Amniotic epithelial cell (primary cell): ENCODE measurements at places on chromosomes 1 and 21.

DNA sequence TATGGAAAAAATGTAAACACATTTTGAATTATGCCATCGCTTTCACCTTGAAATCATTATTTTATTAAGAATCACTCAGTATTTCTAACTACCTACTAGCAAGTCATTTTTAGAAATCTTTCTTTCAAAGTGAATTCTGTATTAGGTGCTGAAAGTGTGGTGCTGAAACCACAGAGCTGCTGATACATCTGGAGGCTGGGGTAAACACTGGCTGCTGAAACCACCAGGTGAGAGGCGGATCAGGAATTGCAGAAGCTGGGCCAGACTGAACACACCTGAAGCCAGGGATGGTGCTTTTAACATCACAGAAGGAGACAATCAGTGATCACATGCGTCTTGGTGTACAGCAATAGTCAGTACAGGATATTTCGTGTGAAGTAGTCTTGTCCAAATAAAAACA lies 42.2 kb upstream of the KCNE1 start:
- no peak for DNase-seq

GRCh38 chr1:79827446-79827845 lies 820.9 kb upstream of the ADGRL4 start:
- DNase-seq, result no peak

DNA sequence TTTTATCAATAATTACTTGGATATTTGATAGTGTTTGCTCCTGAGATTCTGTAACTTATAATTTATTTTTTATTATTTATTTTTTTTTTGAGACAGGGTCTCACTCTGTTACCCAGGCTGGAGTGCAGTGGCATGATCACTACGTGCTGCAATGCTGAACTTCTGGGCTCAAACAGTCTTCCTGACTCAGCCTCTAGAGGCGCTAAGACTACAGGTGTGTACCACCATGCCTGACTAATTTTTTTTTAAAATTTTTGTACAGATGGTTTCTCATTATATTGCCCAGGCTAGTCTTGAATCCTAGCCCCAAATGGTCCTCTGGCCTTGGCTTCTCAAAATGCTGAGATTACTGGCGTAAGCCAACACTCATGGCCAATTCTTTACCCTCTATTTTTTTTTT lies 845.5 kb upstream of the ADGRL4 start:
- no peak for DNase-seq

- no peak for DNase-seq
Observed at GRCh38 chr1:180184041-180184440, 29.4 kb downstream of the QSOX1 start.

DNA sequence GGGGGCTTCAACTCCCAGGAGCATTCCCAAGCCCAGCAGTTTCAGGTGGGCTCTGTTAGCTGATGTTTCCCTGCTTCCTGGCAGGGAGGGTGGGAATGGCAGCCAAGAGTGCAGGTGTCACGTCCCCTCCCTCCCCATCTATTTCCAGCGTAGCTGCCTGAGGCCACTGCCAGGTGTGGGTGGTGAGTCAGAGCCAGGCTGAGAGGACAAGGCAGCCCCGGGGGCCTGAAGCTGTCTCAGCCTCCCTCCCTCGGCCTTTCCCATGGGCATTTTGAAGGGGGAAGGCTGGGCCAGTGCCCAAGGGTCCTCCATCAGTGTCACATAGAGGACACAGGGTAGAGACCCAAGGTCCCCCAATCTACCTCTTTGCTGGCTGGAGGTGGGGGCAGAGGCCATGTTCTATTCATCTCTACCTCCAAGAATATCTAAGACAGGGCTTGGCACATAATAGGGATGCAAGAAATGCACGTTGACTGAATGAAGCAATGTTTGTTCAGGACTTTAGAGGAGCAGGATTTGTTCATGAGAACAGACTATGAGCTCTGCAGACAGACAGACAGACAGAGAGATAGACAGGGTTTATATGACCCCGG lies 34.4 kb upstream of the ID3 start:
- no peak for DNase-seq

- DNase-seq, result peak; percentile 77
Observed at GRCh38 chr1:227234998-227235405, 83.3 kb downstream of the CDC42BPA start.

DNA sequence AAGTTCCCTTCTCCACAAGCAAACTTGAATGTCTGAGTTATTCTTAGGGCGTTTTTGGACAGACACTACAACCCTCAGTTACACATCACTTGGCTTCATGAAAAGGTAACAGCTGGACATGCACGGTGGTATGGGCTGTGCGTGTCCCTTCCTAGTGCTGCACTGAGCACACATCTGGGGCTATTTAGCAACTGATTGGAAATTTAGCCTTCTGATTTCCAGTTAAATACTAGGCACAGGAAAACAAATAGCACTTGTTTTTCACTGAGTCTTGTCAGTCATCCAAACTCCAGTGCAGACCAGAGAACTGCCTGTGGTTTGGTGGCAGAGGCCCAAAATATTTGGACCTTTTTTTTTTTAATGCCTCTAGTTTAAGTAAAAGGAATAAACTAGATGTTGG lies 134.7 kb downstream of the TGFBR3 start:
- no peak for DNase-seq

GRCh38 chr1:88680911-88681622 lies 3.0 kb upstream of the PKN2 start:
- no peak for DNase-seq

GRCh38 chr21:34558166-34558565 lies 46.2 kb upstream of the KCNE1 start:
- no peak for DNase-seq

DNA sequence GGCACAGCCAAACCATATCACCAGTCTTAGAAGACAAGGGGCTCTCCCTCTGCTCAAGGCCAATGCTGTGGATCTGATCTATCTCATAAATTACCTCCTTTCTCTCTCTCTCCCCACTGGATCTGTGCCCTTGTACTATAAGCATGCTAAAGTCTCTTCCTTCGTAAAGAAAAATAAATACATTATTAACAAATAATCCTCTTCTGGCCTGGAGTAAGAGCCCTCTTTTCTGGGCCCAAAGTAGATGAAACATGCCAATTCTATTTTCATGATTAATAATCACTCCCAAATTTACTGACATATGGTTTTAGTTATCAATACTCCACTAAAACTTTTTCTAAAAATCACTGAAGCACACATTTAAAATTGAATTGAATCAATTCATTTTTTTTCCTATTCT lies 889.7 kb downstream of the ADGRL2 start:
- DNase-seq, result no peak

DNA sequence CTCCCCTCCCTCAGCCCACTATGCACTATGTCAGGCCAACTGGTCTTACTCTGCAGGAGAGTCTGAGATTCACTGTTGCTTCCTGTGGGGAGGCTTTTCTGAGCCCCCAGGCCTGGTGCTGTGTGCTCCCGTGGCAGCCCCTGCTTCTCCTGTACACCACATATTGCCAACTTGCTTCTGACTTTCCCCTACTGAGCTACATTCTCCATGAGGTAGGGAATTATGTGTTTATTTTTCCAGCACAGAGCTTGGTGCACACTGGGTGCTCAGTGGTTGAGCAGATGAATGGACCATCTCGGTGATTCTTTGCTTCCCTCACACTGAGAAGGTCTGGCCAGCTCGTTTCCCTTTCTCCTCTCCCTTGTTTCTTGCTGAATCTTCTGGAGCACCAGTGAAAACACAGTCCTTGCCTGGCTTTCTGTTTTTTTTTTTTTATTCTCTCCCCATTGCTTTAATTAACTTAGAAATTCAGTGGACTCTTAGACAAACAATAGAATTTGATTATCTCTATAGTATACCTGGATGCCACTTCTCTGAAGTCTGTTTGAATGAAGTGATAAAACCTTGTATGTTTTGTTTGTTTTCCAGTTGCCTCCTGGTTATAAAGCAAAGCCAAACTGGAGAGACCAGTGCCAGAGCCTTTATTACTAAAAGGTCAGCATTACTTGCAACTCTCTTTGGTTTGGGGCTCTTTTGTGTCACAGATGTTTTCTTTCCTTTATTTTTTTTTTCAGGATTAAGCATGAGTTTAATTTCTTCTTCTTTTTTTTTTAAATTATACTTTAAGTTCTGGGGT lies 50.3 kb upstream of the CNIH3 start:
- DNase-seq, result no peak

DNA sequence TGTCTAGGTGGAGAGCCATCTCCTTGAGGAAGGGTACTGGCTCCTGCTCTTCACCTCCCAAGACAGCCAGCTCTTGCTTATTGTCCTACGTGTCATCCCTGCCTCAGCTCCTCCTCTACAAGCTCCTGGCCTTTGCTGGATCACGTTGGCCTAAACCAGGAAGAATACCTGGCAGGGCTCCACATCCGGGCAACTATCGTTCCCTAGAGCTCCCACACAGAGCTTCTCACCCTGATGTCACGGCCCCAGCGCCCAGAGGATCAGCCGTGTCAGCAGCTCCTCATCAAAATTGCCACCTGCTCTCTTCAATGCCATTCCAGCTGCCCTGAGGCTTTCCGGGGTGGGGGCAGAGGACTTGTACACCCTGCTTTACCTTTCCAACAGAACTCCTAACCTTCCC lies 1.9 kb upstream of the TPM3 start:
- DNase-seq, result no peak

DNA sequence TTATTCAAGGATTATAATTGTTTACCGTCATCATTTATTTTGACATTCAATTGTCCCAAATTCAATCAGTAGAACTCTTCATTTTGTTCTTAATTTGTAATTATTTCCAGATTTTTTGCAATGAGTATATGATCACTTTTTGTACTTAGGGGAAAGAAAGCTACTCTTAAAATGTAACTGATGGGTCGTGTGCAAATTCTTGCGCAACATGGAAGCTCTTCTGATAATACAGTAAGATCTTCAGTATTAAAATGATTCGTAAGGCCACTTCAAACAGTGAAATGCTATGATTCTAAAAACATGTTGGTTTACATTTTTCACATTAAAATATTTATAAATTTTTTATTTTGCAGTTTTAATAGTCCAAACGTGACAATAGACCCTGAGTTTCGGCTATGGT lies 63.4 kb downstream of the LBR start:
- DNase-seq, result peak; percentile 14

GRCh38 chr1:32361674-32362473 lies 411 bp downstream of the FAM229A start:
- DNase-seq, result peak; percentile 34

DNA sequence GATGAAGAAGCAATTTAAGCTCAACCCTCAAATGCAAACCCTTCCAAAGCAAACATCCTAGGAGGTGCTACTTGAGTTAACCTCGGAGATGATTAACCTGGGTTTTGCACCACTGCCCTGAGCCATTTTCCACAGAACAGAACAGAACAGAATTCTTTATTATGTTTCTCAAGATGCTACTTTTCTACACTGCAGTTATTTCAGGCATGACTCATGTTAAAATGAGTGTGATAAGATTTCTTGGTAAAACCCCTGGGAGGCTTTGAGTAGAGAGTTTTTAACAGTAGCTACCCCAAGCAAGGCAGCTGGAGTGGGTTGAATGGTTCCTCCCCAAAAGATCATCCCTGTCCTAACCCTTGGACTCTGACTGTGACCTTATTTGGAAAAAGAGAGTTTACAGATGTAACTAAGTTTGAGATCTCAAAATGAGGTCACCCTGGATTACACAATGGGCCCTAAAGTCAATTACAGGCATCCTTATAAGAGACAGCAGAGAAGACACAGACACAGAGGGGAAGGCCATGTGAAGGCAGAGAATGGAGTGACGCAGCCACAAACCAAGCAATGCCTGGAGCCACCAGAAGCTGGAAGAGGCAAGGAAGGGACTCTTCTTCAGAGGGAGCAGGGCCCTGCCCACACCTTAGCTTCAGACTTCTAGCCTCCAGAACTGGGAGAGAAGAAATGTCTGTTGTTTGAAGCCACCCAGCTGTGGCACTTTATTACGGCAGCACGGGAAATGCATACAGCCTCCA lies 153.4 kb downstream of the ETS2 start:
- DNase-seq, result peak; percentile 84

GRCh38 chr1:235093013-235093695 lies 35.5 kb downstream of the TOMM20 start:
- DNase-seq, result peak; percentile 49

- DNase-seq, result no peak
Observed at GRCh38 chr1:19087737-19088594, 122.1 kb downstream of the UBR4 start.

GRCh38 chr1:86826856-86827255 lies 87.1 kb downstream of the SELENOF start:
- DNase-seq, result no peak

GRCh38 chr21:37164742-37165141 lies 91.7 kb downstream of the TTC3 start:
- peak; percentile 16 for DNase-seq

GRCh38 chr1:53142226-53142853 lies at the start of gene SLC1A7:
Gene SLC1A7 (minus strand): TSS chr1:53142638. CDS start chr1:53142449, 189 bp downstream.
- no peak for DNase-seq

DNA sequence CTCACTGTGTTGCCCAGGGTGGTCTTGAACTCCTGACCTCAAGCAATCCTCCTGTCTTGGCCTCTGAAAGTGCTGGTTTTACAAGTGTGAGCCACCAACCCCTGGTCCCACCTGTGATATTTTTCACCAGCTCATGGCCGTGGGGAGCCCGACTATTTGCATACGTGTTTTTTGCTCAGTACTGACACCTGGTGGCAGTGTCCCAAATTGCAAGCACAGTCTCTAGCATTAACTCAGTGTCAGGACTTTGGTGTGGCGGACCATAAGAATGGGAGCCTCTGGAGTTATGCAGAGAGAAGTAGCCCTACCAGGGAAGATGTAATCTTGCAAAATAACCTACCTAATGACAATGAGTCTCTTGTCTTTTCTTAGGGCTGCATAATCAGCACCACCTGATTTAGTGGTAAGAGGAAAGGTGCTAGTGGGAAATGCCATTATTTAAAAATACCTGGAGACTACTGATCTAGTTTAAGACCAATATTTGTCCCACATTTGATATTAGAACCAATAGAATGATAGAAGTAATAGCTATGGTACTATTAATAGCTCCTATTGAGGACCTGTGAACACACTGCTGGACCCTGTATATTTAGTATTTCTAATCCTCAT lies 305.4 kb downstream of the DISC1 start:
- DNase-seq, result no peak

DNA sequence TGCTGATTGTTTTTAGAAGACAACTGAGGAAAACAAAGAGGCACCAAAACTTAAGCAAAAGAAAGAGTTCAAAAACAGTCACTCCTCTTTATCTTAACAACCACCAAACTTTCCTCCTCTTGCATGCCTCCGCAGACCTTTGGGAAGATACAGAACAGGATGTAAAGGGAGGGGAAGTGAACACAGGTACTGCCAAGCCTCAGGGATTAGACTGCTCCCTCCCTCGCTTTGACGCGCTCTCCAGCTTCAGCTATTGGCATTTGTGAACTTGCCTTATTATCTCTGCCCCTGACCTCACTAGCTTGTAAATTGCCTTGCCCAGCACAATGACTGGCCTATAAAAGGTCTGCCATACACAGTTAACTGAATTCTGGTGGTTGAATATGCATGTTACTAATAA lies 4.8 kb upstream of the SRP9 start:
- DNase-seq, result peak; percentile 89

GRCh38 chr1:75588779-75589475 lies 22.0 kb downstream of the SLC44A5 start:
- DNase-seq, result no peak
